ENCODE measurements at places on chromosomes 1 and 21.

DNA sequence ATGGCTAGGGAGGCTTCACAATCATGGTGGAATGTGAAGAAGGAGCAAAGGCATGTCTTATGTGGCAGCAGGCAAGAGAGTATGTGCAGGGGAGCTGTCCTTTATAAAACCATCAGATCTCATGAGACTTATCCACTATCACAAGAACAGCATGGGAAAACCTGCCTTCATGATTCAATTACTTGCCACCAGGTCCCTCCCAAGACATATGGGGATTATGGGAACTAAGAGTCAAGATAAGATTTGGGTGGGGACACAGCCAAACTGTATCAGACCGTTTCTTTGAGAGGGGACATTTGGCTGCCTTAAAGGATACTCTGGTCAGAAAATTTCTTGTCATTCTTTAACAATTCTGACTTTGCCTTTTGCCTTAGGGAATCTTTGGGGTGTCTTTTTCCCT is 3.2 kb upstream of the XPR1 start:
- no peak for DNase-seq

DNA sequence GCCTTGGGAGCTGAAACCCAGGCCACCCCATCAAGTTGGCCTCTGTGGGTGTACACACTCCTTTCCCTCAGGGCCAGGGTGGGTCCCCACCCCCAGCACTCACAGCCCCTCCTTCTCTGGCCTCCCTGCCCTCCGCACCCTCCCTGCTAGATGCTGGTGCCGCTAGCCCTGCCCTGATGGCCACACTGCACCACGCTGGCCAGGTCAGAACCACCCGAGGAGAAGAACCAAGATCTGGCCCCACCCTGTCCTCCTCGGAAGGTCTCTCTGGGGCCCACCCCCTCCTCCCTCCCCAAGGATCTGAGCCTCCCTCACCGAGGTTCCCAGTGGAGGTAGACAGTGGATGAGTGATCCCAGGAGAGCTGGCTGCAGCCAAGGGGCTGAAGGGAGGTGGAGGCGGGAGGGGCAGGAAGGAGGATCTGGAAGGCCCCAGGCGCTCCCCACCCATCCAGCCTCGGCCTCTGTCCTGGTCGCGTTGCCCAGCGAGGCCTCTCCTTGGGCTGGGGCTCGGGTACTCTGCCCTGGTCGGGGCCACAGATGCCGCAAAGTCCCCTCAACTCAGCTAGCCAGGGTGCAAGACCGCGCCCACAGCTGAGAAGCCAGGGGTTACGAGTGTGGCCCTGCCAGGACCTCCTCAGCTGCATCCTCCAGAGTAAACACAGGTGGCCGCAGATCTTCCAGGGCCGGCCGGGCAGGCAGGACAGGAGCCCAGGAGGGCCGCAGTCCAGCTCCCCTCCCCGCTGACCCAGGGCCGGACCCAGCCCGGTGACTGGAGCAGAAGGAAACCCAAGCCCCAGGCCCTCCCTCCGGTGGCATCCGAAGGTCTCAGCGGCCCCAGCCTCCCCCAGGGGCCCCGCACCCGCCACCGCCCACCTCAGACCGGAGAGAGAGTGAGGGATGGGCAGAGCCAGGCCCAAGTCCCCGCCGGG is 5.2 kb downstream of the B3GALT6 start:
- no peak for DNase-seq

DNA sequence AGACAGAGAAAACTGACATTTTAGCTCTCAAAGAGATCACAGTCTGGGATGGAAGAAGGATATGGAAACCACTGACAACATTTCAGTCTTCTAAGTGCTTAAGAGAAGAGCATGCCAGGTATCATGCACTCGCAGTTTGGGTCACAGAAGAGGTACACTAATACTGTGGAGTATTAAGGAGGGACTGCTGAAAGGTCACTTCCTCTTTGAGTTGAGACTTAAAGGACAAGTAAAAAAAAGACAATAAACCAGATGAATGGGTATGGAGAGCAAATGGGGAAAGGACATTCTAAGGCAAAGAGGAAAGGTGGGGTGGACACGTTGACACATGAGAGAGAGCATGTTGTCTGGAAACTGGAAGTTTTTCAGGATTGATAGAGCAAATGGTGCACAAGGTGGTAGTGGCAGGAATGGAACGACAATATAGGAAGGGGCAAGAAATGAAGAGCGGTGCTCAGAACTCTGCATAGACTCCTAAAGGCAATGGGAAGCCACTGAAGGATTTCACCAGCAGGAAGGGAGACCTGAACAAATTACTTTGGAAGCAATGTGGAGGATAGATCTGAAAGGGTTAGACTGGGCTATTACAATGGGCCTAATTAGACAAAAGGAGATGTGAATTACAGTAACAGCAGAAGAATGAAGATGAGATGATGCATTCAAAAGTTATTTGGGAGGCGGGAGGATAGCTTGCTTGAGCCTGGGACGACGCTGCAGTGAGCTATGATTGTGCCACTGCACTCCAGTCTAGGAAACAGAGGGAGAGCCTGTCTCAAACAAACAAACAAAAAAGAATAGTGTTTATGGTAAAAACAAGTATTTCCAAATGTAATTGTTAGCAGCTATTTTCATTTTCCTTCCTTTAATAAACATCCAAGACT is 11.1 kb downstream of the DIPK1A start:
- peak; percentile 55 for DNase-seq

DNA sequence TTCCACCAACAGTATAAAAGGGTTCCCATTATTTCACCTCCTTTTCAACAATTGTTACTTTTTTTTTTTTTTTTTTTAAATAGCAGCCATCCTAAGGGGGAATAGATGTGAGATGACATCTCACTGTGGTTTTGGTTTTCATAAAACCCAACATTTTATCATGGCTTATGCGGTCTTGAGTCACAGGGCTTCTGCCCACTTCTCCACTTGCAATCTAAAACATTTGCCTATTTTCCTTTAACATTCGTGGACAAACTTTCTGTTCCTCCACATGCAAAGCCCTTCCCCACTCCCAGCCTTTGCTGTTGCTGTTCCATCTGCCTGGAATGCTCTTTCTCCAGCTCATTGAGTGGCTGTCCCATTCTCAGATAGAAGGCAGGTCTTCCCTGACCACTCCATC is 239.7 kb upstream of the KCNK2 start:
- DNase-seq: no peak

DNA sequence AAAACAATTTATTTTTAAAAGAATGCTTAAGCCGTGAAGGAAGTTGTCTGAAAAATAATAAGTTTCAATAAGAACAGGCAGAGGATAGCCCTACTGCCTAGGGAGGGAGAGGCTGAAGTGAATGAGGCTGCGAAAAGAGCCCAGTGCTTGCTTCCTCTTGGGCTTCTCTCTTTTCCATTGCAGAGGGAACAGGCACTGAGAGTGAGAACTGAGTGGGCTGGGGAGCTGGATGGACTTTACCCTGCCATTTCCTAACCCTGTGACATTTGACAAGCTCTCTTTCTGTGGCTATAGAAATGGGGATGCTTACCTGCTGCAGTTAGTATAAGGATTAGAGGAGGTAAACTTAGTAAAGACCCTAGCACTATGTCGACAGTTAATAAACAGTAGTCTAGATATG is 30.0 kb downstream of the TENT5C start:
- no peak for DNase-seq

DNA sequence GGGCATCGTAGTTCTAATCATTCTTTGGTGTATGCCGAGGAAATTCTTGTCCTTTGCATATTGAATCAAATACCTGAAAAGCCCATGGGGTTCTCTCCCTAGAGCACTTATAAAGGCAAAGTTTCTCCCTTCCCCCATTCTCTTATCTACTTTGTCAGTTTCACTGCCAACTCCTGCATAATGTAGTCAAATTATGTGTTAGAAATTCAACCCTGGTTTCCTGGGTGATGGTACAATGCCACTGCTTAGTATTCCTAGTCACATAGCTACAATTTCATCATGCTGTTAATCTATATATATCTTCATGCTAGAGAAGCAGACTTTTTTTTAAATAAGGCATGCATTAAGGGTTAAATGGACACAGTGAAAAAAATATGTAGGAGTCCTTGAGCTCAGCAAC is 119.0 kb downstream of the PDE4B start:
- DNase-seq: no peak

GRCh38 chr1:204831186-204831585 is 39.5 kb upstream of the NFASC start:
- DNase-seq: no peak

- DNase-seq: peak; percentile 68
Measured at GRCh38 chr1:71650119-71650518, 569.3 kb upstream of the ZRANB2 start.

GRCh38 chr1:31423418-31423947 is 10.5 kb downstream of the SERINC2 start:
- DNase-seq: no peak

DNA sequence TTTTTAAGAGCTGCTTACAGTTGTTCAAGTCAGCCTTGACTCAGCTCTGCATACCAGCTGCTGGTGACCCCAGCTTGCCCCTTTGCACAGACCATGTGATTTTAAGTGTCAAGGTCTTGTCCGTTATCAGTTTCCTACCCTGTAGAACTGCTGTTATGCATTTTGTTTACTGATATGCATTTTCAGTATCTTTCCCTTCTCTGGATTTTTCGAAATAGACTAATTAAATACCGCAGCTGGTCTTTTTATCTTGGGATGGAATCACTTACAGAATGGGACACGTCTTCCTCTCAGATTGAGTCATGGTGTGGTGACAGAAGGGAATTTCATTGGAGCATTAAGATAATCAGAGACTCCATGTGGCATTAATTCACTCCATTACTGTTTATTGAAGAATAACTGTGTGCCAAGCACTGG is 145.6 kb downstream of the FMN2 start:
- peak; percentile 81 for DNase-seq
